ENCODE measurements at places on chromosomes 6 and 20.

GRCh38 chr6:54903884-54904283 lies 57.3 kb downstream of the FAM83B start:
- DNase-seq, result no peak

DNA sequence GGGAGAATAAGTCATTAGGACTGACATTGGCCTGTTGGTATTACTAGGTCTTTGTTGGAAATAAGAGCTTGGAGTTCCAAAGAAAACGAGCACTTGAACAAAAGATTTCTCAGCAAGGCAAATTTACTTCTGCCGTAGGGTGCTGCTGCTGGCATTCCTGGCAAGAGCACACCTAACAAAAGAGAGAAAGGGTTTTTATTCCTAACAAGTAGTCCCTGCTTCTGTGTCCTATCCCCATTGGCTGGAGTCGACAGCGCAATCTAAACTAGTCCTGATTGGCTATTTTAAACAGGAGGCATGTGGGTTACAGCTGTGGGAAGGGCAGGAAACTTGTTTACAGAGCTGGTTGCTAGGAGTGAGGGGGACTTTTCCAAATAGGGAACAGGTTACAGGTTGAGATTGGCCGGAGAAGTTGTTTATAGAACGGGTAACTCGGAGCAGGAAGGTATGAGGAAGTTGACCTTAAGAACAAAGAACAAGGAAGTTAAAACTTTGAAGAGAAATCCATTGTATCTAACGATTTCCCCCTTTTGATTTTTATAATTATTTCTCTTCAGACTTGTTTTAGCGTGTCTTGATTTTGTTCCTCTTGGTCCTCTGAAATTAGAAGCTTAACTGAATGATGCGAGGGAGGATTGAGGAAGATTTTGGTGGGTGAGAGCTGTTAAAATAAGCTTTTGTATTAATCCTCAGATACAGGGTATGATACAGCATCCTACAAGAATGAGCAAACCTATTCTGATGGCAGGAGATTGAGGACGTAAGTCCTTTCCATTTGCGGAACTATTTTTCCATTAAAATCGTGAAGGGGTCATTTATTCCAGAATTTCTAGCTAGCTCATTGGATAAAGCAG lies 3.4 kb upstream of the ZNFX1 start:
- no peak for DNase-seq

- DNase-seq, result no peak
Measured at GRCh38 chr20:25527949-25528348, 57.4 kb downstream of the NINL start.

DNA sequence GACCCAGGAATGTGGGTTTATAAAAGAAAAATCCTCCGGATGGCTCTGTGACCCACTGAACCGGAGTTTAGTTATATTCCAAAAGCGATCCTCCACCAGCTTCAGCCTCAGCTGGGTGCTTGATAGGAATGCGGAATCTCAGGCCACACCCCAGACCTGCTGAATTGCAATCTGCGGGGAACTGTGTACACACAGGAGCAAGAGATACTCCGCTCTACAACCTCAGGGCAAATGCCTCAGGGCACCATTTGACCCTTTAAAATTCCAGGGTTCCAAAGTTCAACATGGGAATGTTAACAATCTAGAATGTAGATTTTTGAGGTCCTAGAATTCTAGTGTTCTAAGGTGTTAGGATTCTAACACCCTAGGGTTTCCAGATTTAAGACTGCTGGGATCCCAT lies 10.8 kb downstream of the BPIFA2 start:
- DNase-seq, result peak; percentile 77

GRCh38 chr20:47423586-47423985 lies 67.1 kb upstream of the ZMYND8 start:
- no peak for DNase-seq

DNA sequence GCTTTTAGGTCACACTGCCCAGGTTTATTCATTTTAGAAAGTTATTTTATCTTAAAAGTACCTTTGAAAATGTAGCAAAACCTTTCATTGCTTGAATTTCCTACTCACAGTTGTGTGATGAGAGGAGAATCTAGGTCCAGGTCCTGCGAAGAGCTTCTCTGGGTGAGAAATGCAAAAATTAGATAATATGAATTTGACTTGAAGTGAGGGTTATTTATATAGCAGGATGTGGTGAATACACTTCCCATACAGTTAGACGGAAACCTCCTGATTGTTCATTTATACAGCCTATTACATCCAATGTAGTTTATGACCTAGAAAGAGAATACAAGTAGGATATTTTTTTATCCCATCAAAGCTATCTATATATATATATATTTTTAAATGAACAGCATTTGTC lies 30.5 kb downstream of the CDKAL1 start:
- no peak for DNase-seq

DNA sequence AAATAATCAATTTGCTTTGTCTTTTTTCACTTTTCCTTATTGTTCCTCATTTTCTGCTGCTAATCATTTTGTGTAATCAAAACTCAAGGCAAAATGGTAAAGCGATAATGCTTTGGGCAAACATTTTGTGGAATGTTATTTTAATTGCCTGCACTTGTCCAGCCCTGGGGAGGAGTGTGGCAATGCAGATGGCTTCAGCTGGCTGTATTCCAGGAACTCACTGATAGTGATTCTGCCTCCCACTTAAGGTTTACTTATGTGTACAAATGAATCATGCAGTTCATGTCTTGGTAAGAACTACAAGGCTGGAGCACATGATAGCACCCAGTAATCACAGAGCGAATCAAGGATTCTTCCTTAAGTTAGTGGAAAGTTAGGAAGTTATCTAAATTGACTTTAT lies 107.8 kb downstream of the COL19A1 start:
- DNase-seq, result no peak

- DNase-seq, result no peak
Measured at GRCh38 chr6:18245642-18246041, 18.7 kb downstream of the DEK start.

DNA sequence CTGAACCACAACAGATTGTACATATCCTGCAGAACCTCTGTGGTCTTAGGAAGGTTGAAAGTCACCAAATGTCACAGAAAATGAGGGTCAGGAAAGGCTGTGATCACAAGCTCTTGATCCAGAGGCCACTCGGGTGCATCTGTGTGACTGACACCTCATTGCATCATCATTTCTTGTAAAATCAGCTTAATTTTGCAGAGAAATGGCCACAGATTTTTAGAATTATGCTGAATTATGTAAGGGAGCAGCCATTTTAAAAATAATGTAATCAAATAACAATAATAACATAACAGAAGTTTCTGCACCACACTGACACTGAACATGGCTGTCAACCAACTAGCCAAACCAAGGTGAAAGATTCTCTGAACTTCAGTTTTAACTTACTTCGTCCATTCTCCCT lies 32.5 kb upstream of the PRND start:
- no peak for DNase-seq

DNA sequence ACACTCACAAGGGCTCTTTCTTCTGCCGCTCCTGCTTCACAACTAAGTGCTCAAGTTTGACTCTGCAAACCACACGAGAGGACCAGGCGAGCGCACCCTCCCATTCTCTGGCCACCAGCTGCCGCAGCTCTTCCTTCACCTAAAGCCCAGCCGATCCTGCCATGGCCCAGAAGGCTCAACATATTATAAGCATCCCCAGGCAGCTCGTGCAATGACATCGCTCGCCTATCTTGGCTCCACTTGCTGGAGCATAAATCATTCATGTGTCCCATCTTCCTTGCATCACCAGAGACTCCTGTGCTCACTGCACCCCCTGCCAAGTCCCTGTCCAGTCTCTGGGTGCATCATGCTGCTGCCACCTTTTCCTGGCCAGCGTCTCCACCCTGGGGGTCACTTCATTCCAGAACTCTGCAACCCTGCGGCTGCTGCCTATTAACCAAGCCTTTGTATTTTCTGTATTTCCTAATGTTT lies 59.0 kb downstream of the PSMG4 start:
- no peak for DNase-seq

Data from ureter (tissue), 1 donor.